Right lung (tissue), 10 donors: ENCODE measurements at places on chromosomes 1 and 21. TPM values are rescaled to one million over a fixed set of nuclear protein-coding genes. Genes with fewer than 3 reads are reported as not detected.

DNA sequence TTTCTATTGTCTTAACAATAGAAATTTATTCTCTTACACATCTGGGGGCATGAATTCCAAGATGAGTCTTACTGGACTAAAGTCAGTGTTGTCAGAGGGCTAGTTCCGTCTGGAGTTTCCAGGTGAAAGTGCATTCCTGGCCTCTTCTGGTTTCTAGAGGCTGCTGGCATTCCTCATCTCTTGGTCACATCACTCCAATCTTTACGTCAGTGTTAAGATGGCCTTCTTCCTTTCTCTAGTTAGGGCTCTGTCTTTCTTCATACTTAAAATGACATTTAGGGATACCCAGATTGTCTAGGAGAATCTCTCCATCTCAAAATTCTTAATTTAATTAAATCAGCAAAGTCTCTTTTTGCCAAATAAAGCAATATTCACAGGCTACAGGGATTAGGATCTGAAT is 13.3 kb upstream of the PDC start:
- DNase-seq, result no peak

DNA sequence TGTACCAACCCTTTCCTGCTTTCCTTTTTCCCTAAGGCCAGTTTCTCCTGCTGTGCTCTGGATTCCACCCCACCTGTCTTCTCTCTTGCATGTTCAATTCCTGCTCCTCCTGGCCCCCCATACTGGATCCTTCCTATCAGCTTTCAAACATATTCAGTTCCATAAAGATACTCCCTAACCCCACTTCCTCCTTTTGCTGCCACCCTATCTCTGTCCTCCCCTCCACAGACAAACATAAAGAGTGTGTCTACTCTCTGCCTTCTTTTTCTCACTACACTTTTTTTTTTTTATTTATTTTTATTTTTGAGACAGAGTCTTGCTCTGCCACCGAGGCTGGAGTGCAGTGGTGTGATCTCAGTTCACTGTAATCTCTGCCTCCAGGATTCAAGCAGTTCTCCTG is 16.9 kb upstream of the RPF1 start:
- DNase-seq, result no peak

DNA sequence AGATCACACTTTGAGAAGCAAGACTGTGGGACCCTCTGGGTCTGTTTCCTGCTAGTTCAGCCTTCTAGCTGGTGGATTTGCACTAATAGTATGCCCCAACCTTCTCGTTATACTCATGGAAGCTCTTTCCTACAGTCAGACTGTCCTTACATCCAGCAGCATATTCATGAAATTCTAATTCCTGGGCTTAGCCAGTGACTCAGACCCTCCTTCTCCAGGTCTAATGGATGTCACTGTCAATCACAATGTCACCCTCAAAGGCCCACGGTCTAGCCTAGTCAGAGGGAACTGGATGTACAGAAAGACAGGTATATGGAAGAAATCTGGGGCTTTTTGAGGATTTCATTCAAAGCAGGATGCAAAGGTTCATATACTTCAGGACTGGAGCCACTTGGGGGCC is 72.4 kb downstream of the KCNJ15 start:
- no peak for DNase-seq

- no peak for DNase-seq
Observed at GRCh38 chr1:167720965-167721616, 691 bp upstream of the MPZL1 start.

- DNase-seq, result no peak
Observed at GRCh38 chr1:50421768-50422674, 1.2 kb downstream of the DMRTA2 start.

Gene FOXD2
- 0.42 TPM for polyA plus RNA-seq

Gene TSPAN1
- 7.6 TPM for polyA plus RNA-seq
